ENCODE measurements at places on chromosomes 6 and 20. TPM values are rescaled to one million over a fixed set of nuclear protein-coding genes. Genes with fewer than 3 reads are reported as not detected.

- H3K4me1 ChIP-seq = no peaks in the 10 kb centered on the region
- no peak overlapping the region for H3K4me3 ChIP-seq
- no peaks in the 10 kb centered on the region for H3K36me3 ChIP-seq
Observed at GRCh38 chr6:141134723-141135122, 998.0 kb upstream of the GJE1 start.

FOXC1 gene
- total RNA-seq = not detected

DNA sequence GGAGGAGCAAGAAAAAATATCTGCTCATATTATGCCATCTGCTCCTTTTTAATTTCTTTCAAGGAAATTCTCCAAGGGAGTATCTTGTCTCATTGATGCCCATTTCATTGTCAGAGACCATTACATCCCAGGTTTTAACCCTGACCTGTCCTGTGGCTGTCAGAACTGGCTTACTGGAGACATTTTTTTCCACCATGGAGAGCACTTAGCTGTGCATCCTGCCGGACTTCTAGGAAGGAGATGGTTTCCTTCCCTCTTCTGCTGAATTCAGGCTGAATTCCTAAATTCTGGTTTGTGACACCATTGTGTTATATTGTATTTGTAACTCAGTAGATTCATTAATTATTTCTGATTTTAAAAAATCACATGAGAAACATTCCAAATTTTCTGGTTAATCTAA is 70.3 kb downstream of the NKAIN2 start:
- H3K36me3 ChIP-seq = no peaks in the 10 kb centered on the region
- no peak for DNase-seq
- no peaks in the 10 kb centered on the region for H3K27me3 ChIP-seq
- no peaks in the 10 kb centered on the region for H3K4me1 ChIP-seq
- H3K4me3 ChIP-seq = no peak overlapping the region

LST1 gene
- 29.1 TPM for total RNA-seq

DNA sequence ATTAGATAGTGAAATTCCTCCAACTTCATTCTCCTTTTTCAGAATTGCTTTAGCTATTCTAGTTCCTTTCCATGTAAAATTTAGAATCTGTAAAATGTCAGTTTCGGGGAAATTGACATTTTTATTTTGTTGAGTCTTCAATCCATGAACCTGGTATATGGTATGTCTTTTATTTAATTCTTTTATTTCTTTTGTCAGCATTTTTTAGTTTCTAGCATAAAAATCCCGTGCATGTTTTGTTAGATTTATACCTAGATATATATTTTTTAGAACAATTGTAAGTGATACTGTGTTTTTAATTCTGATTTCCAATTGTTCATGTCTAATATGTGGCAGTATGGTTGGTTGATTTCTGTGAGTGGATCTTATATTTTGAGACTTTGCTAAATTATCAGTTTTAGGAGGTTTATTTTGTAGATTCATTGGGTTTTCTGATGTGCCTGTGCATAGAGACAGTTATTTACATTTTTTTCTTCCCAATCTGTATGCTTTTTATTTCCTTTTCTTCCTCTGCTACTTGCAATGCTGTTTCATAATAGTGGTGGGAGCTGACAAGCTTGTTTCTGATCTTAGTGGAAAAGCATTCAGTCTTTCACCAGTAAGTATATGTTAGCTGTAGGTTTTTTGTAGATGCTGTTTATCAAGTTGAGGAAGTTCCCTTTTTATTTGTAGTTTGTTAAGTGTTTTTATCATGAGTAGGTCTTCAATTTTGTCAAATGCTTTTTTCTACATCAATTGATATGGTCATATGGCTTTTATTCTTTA is 13.7 kb downstream of the TAB2 start:
- no peaks in the 10 kb centered on the region for H3K27me3 ChIP-seq
- peaks cover 82% of the 10 kb centered on the region for H3K4me1 ChIP-seq
- peak overlapping the region; percentile 44 for H3K27ac ChIP-seq
- DNase-seq = no peak

DNA sequence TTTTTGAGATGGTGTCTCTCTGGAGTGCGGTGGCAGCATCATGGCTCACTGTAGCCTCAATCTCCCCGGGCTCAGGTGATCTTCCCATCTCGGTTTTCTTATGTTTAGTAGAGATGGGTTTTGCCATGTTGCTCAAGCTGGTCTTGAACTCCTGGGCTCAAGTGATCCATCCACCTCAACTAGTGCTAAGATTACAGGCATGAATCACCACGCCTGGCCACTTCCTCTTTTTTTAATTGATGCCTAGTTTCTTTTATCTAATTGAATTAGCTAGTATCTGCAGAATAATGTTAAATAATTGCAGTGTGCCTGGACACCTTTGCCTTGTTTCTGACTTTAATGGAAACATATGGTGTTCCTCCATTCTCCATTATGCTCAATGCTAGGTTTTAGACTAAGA is 38.4 kb upstream of the SLC22A16 start:
- no peaks in the 10 kb centered on the region for H3K4me1 ChIP-seq
- peaks cover 4% of the 10 kb centered on the region for H3K27me3 ChIP-seq
- no peak overlapping the region for H3K4me3 ChIP-seq

MCUR1 gene
- total RNA-seq = 45.5 TPM

DNA sequence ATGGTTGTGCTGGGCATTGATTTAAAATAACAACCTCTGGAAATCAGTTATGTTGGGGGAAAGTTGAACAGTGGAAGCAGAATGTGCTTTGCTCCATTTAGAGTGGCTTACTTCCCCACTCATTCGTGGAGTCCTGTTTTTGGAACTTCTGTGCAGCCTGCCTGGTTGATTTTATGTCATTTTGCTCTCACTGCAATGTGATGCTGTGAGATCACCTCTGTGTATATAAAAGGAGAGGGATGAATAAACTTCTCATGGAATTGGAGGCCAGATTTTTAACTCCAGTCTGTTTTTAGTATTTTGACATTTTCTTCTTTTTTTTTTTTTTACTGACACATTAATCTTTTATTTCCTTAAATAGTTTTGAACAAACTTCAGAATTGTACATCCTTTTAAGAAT is 139.0 kb downstream of the FNDC1 start:
- H3K4me1 ChIP-seq = no peaks in the 10 kb centered on the region
- DNase-seq = no peak
- H3K27me3 ChIP-seq = peaks cover 18% of the 10 kb centered on the region
- H3K36me3 ChIP-seq = no peaks in the 10 kb centered on the region
- H3K27ac ChIP-seq = no peak overlapping the region
- no peak overlapping the region for H3K4me3 ChIP-seq

DNA sequence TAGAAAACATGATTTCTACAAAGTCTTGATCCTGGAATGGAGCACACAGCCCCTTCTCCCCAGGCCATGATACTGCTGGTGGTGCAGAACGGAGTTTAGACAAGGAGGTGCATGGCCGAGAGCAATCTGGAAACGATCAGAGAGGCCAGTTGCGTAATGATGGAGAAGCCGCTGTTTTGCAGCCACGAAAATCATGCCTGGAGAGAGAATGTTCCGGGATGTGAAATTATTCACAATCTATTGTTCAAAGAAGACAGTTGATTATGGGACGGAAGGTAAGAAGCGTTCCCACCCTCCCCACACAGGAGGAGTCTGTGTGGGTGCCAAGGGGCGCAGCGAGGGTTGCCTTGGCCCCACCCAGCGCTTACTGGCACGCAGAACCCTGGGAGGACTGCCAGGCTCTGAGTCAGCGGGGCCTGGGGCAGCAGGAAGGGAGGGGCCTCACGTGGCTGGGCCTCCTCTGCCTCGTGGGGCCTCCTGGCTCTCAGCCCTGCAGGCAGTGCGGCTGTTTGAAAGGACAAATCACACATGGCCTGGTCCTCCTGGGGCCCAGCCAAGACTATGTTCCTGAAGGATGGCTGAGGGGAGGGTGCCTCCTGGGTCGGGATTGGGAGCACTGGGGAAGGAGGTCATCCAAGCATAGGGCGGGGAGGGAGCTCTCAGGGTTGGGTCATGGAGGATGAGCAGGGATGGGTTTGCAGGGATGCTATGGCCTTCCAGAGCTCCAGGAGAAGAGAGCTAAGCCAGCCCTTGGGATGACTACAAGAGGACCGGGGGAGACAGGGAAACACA is 8.7 kb upstream of the AP5S1 start:
- H3K27ac ChIP-seq = peak overlapping the region; percentile 96
- peaks cover 57% of the 10 kb centered on the region for H3K4me1 ChIP-seq
- H3K27me3 ChIP-seq = no peaks in the 10 kb centered on the region
- peak overlapping the region; percentile 76 for H3K4me3 ChIP-seq

HLA-DRA gene
- total RNA-seq = 9.8 TPM

GRCh38 chr6:15513801-15514711 is 148.8 kb downstream of the DTNBP1 start:
- H3K36me3 ChIP-seq = peaks cover 19% of the 10 kb centered on the region
- peak overlapping the region; percentile 62 for H3K27ac ChIP-seq
- no peak for DNase-seq
- H3K4me3 ChIP-seq = no peak overlapping the region

EPHA7 gene
- total RNA-seq = not detected

- H3K4me3 ChIP-seq = no peak overlapping the region
- peaks cover 14% of the 10 kb centered on the region for H3K36me3 ChIP-seq
- H3K4me1 ChIP-seq = no peaks in the 10 kb centered on the region
- no peak overlapping the region for H3K27ac ChIP-seq
Observed at GRCh38 chr6:169545982-169546381, 155.8 kb downstream of the WDR27 start.

PTCHD4 gene
- total RNA-seq = not detected

Measured in activated naive CD8-positive, alpha-beta T cell treated with anti-CD3 and anti-CD28 coated beads for 36 hours (primary cell).